ENCODE measurements at places on chromosomes 4 and X. TPM values are rescaled to one million over a fixed set of nuclear protein-coding genes. Genes with fewer than 3 reads are reported as not detected.

- peaks cover 30% of the 10 kb centered on the region for H3K4me1 ChIP-seq
- no peaks in the 10 kb centered on the region for H3K27me3 ChIP-seq
- DNase-seq, result peak; percentile 46
Observed at GRCh38 chr4:85829276-85830051, 354.5 kb downstream of the ARHGAP24 start.

GRCh38 chrX:20515841-20516461 lies 249.2 kb upstream of the RPS6KA3 start:
- H3K27me3 ChIP-seq, result no peaks in the 10 kb centered on the region
- H3K4me1 ChIP-seq, result no peaks in the 10 kb centered on the region
- DNase-seq, result no peak
- no peak overlapping the region for H3K27ac ChIP-seq

DNA sequence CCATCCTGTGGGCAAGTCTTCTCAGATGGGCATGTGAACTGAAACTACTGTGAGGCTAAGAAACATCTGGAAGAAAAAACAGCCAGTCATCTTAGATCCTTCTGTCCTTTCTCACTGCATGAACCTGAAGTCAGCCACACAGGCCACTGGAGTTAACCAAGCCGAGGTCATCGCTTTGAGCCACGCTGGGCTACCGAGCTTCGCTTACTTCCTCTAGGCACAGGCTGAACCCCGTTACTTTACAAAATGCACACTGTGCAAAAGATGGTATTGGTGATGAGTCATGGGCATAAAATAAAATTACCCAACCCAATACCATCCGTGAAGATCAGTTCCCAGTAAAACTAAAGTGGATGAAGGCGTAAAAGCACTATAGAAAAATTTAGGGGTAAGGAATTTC lies 86.2 kb downstream of the MTMR1 start:
- H3K4me1 ChIP-seq, result no peaks in the 10 kb centered on the region
- no peak overlapping the region for H3K27ac ChIP-seq
- no peak for DNase-seq
- H3K4me3 ChIP-seq, result no peak overlapping the region

DNA sequence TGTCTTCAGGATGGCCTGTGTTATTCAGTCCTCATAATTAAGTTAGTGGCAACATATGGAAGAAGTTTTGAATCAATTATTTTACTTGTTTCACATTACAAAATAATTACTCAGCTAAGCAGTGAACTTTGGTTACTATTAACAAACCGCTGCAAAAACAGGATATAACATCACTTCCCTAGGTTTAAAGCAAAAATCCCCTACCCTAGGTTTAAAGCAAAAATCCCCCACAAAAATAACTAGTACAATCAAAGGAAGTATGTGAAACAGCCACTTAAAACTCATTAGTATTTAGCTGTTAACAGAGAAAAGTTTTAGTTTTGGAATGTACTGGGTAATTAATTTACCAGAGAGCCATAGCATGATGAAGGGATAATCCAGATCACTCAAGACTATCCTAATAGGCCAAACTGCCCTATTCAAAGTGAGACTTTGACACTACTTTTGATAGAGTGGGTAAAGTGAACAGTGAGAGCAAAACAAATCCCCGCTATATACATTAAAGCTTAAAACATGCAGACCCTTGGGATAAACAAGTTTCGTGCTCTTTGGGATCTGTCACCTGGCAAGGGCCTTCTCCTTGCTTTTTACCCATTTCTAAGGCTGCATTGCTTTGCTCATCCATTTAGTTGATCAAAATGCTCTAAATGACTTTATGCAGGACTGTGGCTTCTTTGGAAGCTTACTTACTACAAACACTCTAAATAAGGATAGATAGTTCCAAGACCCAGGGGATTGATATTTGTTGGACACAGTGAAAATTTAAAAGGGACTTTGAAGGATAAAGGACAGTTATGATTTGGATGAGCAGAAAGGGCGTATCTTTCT lies 36.4 kb upstream of the GPR174 start:
- no peaks in the 10 kb centered on the region for H3K4me1 ChIP-seq
- H3K4me3 ChIP-seq, result no peak overlapping the region
- no peak overlapping the region for H3K27ac ChIP-seq
- DNase-seq, result no peak

- no peak for DNase-seq
- H3K4me3 ChIP-seq, result no peak overlapping the region
- no peak overlapping the region for H3K27ac ChIP-seq
- H3K36me3 ChIP-seq, result no peaks in the 10 kb centered on the region
- no peaks in the 10 kb centered on the region for H3K27me3 ChIP-seq
Observed at GRCh38 chr4:151558496-151559113, 149.6 kb downstream of the FHIP1A start.

DNA sequence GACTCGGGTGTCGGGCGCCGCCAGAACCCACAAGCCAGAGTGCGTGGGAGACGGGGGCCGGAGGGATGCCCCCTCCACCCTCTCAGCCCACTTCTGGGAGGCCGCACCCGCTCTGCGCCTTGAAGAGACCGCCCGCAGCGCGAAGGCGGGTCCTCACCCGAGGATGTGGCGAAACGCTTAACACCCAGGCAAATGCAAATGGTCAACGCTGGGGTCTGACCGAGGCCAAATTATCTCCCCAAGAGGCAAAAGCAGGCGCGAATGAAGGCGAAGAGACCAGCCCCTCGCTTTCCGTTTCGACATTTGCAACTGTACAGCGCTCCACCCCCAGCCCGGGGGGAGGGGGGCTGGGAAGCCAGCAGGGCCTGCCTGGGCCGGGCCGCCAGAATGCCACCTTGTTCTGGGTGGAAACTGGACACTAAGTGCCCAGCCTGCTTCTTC lies 137.7 kb upstream of the ZIC3 start:
- H3K27ac ChIP-seq, result no peak overlapping the region
- no peaks in the 10 kb centered on the region for H3K36me3 ChIP-seq
- H3K4me3 ChIP-seq, result no peak overlapping the region
- no peak for DNase-seq
- H3K4me1 ChIP-seq, result peaks cover 12% of the 10 kb centered on the region

- no peak overlapping the region for H3K27ac ChIP-seq
- no peak for DNase-seq
- no peaks in the 10 kb centered on the region for H3K27me3 ChIP-seq
- H3K4me3 ChIP-seq, result no peak overlapping the region
Observed at GRCh38 chr4:25890571-25891485, 23.2 kb upstream of the SMIM20 start.

DNA sequence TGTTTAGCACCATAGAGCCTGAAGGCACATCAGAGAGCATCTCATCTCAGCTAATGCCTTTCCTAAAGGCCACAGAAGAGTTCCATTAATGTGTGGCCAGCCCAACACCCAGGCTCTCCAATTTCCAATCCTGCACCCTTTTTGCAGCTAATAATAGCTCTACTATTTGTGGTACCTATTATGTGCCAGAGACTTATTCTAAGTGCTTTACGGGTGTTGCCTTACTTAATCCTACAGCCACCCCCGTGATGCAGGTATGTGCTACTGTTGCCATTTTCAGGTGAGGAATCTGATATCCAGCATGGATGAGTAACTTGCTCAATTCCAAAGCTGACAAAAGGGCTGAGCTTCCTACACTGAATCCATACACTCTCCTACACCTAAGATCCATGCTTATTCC lies 217.6 kb upstream of the GALNT7 start:
- H3K36me3 ChIP-seq, result no peaks in the 10 kb centered on the region
- no peak overlapping the region for H3K4me3 ChIP-seq
- DNase-seq, result no peak
- peaks cover 8% of the 10 kb centered on the region for H3K4me1 ChIP-seq
- H3K27me3 ChIP-seq, result no peaks in the 10 kb centered on the region
- no peak overlapping the region for H3K27ac ChIP-seq

- no peak for DNase-seq
- no peaks in the 10 kb centered on the region for H3K4me1 ChIP-seq
- no peak overlapping the region for H3K4me3 ChIP-seq
Observed at GRCh38 chr4:142447009-142447408, 399.1 kb downstream of the INPP4B start.

The ZFP42 gene
- total RNA-seq, result not detected

The GAGE12F gene
- total RNA-seq, result not detected

The NLRP2B gene
- 0.13 TPM for total RNA-seq

The LARP7 gene
- 43.5 TPM for total RNA-seq

Measured in thyroid gland (tissue), 4 donors.